Colonic mucosa (tissue), 4 donors: ENCODE measurements at places on chromosomes 2 and 18. TPM values are rescaled to one million over a fixed set of nuclear protein-coding genes. Genes with fewer than 3 reads are reported as not detected.

GRCh38 chr2:23645230-23645808 is 260.3 kb downstream of the KLHL29 start:
- no peak for DNase-seq

GRCh38 chr2:151862700-151863099 is 34.5 kb upstream of the ARL5A start:
- no peak for DNase-seq

GRCh38 chr2:226124548-226125011 is 675.0 kb downstream of the IRS1 start:
- no peak for DNase-seq

- no peak for DNase-seq
Measured at GRCh38 chr2:10188211-10188610, 65.7 kb downstream of the RRM2 start.

DNA sequence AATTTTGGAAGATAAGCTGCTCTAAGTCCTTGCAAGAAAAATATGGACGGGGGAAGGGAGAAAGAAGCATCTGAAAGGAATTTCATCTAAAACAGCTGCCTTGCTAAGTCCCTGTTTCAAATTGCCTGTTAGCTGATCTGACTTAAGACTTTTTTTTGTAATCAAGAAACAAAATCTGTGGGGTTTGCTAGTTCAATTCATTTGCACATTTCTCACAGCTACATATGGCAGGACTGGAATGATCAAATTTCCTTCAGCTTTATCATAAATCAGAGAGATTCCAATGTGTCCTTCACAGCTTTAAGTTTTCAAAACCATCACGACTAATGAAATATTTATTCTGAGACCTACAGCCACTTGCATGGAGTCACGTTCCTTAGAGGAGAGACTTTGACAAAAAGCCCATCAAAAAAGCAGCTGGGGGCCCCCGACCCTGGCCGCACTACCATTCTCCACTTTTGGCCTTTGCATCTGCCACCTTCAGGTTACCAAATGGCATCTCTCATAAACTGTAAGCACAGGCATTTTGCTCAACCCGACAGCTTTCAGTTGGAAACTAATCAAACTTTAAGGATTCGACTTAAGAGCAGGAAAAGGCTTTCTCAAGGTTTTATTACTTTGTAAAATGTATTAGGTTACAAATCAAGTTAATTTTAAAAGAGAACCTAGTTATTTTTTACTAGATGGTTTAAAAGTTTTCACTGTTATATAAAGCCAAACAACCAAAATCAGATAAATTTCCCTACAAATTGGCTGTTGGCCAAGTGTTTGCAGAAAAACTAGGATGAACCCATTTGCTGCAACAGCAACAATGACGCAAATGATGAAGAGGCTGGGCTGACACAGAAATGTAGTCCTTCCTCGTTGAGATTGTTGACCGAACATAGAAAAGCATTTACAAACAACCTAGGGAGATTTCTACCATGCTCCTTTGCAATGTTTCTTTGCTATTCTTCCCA is 100.4 kb upstream of the RND3 start:
- no peak for DNase-seq

- no peak for DNase-seq
Measured at GRCh38 chr18:39434223-39434920, 1868.8 kb upstream of the CELF4 start.

DNA sequence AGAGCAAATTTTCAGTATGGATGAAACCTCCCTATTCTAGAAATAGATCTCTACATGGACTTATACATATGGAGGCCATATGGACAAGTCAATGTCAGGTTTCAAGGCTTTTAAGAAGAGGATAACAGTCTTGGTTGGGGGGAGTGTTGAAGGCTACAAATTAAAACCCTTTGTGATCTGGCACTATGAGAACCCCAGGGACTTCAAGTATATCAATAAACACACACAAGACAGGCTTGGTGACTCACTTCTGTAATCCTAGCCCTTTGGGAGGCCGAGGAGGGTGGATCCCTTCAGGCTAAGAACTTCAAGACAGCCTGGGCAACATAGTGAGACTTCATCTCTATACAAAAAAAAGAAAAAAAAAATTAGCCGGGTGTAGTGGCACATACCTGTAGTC is 127.2 kb upstream of the SP5 start:
- no peak for DNase-seq

DNA sequence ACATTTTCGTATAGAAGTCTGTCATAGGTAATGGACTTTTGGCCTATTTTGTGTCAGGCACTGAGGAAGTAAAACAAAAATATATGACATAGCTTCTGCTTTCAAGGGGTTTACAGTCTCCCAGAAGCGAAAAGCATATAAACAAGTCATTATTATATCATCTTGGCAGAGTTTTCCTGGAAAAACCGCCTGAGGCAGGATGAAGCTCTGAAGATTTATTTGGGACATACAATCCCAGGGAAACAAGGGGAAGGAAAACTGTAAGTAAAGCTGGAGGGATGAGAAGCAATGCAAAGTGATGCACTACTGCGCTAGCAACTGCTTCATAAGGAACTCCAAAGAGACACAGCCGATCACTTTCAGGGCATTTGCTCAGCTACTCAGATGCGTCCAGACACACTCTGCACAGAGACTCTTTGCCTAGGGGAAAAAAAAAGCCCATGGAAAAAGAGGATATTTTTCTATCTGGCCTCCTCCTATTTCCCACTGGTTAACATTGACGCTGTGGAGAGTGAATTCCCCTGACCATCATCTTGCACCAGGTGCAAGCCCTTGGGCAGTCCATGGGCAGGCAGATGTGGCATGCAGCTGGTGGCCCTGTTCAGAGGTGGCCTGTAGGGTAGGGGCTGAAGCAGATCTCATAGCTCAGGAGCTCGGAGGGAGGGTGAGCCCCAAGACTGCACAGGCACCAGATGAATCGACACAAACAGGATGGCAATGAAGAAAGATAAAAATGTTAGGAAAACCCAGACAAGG is 158.1 kb downstream of the METTL4 start:
- no peak for DNase-seq

DNA sequence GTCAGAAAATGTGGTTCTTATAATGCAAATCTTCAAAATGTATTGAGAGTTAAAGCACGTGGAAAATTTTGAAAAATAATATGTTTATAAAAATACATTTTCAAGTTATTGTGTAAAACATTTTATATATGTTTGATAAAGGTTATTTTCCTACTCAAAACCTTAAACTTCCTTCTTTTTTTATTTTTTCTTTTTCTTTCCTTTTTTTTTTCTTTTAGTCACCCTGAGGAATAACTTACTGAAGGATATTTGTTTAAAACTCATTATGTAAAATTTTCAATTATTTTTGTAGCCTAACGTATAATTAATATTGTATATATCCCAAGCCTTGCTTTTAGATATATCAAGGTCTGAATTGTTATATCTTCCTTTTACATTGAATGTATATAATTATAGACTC is 346.8 kb upstream of the GYPC start:
- no peak for DNase-seq

DNA sequence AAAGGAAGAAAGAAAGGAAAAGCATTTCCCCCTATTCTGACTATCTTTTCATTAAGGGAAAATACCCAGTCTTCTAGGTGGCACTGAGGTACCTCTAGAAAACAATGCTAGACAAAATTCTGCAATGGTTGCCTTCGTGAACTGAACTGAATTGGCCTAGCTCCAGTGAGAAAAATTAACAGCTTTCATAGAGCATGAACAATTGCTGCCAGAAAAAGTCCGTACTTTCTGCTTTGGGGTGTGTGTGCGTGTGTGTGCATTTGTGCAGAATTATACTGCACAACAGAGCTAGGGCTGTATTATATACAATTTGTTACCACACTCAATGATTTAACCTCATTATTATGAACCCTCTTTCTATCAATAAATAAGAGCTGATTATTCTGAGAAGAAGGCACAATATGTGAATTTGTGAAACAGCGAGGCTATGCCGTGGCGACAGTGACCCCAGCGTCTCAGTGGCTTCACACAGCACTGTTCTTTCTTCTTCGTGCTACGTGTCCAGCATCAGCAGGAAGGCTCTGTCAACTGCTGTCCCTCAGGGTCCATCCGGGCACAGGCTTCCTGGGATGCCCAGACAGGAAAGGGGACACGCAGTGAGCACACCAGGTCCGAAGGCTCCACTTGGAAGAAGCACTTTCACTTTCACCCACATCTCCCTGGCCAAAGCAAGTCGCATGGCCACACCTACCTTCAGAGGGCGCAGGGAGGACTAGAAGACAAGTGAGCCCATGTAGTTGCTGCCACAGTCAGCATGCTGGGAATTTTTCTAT is 47.5 kb downstream of the PTGR3 start:
- DNase-seq = peak; percentile 53

- DNase-seq = no peak
Measured at GRCh38 chr18:8116341-8117005, 492.8 kb upstream of the RAB12 start.

DNA sequence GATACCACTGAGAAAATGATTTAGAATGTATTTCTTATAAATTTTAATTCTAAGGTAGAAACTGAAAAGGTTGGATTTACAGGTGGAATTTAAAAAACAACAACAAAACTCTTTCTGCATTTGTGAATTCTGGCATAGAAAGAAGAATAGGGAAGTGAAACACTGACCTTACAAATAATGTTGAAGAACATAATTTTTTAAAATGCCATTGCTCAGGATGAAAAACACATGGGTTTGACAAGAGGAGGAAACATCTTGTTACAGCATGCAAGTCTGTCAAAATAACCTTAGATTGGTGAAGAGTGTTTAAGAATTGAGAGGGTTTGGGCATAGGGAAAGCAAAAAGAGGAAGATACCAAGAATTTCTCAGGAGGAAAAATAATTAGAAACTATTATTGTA is 184.3 kb downstream of the UBE2E3 start:
- no peak for DNase-seq

TBR1 gene
- total RNA-seq = not detected

VAMP5 gene
- total RNA-seq = 14.0 TPM

XIRP2 gene
- not detected for total RNA-seq

LCT gene
- 0.12 TPM for total RNA-seq

CCDC85A gene
- 0.42 TPM for total RNA-seq

LRRTM4 gene
- not detected for total RNA-seq

RGPD3 gene
- total RNA-seq = 0.05 TPM
